ENCODE measurements at places on chromosomes 4 and X. TPM values are rescaled to one million over a fixed set of nuclear protein-coding genes. Genes with fewer than 3 reads are reported as not detected.

Gene TCP11X1
- total RNA-seq = not detected

Gene ASB12
- total RNA-seq = not detected

Gene CTAG2
- not detected for total RNA-seq

Gene DRP2
- 0.05 TPM for total RNA-seq

Gene SHROOM4
- 39.0 TPM for total RNA-seq

Gene RNF212
- total RNA-seq = 0.85 TPM

Gene CCSER1
- total RNA-seq = 1.9 TPM

Measured in dermis blood vessel endothelial cell (primary cell).